Trophoblast cell (in vitro differentiated cells and primary cell): ENCODE measurements at places on chromosomes 2 and 18.

GRCh38 chr2:240254337-240255164 lies 114.1 kb upstream of the OTOS start:
- no peak for DNase-seq

GRCh38 chr2:186542002-186542401 lies 47.9 kb upstream of the ITGAV start:
- no peak for DNase-seq

- DNase-seq: no peak
Observed at GRCh38 chr2:141341444-141341843, 789.4 kb downstream of the LRP1B start.

DNA sequence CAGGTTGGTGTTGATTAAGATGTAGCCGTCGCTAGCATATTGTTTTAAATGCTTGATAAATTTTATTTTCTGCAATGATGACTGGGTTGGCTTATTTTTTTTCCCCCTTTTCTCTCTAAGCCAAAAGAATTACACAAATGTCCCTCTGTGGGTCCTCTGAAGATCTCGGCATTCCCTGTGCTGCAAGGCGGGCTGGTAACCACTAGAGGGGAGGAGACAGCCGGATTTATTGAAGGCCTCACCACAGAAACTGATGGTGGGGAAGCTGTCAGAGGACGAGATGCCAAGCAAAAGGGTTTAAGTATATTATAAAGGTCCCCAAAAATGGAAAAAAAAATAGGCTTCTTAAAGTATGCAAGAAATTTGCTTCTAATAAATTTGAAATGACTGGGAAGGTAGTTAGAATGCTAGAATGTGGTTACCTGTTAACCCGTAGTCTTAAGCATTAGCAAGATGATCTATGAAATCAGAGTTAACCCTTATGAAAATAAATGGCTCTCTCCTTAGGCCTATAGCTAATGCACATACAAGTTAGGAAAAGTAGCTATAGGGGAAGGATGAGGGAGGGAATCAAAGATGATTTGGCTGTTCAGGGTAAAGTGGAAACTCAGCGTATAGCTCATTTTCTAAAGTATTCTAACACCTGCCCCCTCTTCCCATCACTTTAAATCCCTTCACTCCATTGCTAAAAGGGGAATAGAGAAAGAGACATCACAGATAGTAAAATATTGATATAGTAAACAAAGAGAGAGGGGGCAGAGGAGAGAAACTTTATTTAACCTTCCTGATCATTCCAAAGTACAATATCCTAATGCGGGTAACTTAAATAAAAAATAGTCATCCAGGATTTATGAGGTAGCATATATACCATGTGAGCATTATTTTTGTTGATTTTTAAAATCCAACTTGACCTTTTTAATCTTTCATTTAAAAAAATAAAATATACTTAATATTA lies 894.5 kb upstream of the POU3F3 start:
- DNase-seq: no peak

DNA sequence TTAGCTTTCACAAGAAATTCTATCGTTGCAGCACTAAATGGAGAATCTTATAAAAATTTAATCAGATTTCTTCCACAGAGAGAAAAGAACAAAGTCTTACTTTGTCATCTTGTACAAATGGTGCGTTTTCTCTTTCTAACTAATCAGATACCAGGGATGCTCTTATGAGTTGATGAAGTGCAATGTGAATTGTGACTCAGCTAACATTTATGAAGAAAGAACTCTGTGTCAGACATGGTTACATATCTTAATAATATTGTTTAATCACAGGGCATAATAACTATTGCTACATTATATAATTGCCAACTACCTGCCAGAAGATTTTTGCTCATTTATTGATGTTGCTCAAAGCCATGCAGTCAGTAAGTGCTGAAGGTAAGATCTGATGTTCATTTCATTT lies 465.0 kb downstream of the CCDC85A start:
- no peak for DNase-seq

GRCh38 chr2:152434395-152435182 lies 99.6 kb downstream of the FMNL2 start:
- no peak for DNase-seq

DNA sequence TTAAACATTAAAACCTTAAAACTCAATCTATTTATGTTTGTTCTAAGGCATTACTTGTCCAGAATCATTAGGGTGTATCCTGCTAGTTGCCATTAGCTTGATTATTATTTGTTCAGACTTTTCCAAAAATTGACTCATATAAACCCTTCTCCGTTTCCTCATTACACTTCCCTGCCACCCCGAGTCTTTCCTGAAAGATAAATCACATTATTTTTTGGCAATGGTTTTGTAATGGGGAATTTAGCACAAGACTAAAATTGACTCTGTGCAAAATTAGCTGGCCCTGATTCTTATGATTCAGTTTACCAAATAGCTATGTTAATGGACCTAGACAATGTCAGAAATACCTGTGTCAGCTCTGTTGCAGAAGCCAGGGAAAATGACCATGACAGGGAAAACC lies 112.2 kb upstream of the NT5C1B start:
- no peak for DNase-seq

- DNase-seq: no peak
Observed at GRCh38 chr18:38520786-38521185, 955.2 kb upstream of the CELF4 start.
